A549 treated with dexamethasone at 1 μM for 4 hours (cell line): ENCODE measurements at places on chromosomes 1 and 21. TPM values are rescaled to one million over a fixed set of nuclear protein-coding genes. Genes with fewer than 3 reads are reported as not detected.

KIF14 gene
- 7.8 to 12.8 TPM (median 11.5 TPM) in 5 replicates for total RNA-seq

NGF gene
- total RNA-seq = 0.29 to 0.70 TPM (median 0.61 TPM) in 5 replicates

SELP gene
- not detected in 5 replicates for total RNA-seq

MPL gene
- 0.15 to 0.25 TPM (median 0.16 TPM) in 3 of 5 replicates, not detected in the others for total RNA-seq

CLIC6 gene
- 0.03 to 0.11 TPM (median 0.08 TPM) in 5 replicates for total RNA-seq

SIK1 gene
- total RNA-seq = 7.9 to 17.4 TPM (median 15.9 TPM) in 5 replicates

CYP4X1 gene
- 0.04 to 0.08 TPM (median 0.05 TPM) in 3 of 5 replicates, not detected in the others for total RNA-seq

PLA2G2F gene
- total RNA-seq = not detected in 5 replicates

CELA2A gene
- not detected in 5 replicates for total RNA-seq

HSPG2 gene
- 46.4 to 93.7 TPM (median 80.9 TPM) in 5 replicates for total RNA-seq

RGS16 gene
- 0.16 to 0.21 TPM (median 0.18 TPM) in 5 replicates for total RNA-seq

FCRL6 gene
- total RNA-seq = not detected in 5 replicates

GSTM5 gene
- not detected in 5 replicates for total RNA-seq

UMODL1 gene
- total RNA-seq = not detected in 5 replicates

TMEM81 gene
- 1.6 to 3.0 TPM (median 2.3 TPM) in 5 replicates for total RNA-seq

TAS1R1 gene
- total RNA-seq = not detected in 5 replicates

HFM1 gene
- total RNA-seq = 0.07 to 0.14 TPM in 2 of 5 replicates, not detected in the others

TNFSF4 gene
- total RNA-seq = 0.02 to 0.09 TPM (median 0.08 TPM) in 3 of 5 replicates, not detected in the others

AHDC1 gene
- total RNA-seq = 16.9 to 31.3 TPM (median 29.9 TPM) in 5 replicates

TYW3 gene
- total RNA-seq = 14.7 to 20.5 TPM (median 18.2 TPM) in 5 replicates

SEMA4A gene
- 0.31 to 0.51 TPM (median 0.42 TPM) in 5 replicates for total RNA-seq

TEX38 gene
- not detected in 5 replicates for total RNA-seq
